ENCODE measurements at places on chromosomes 5 and 9.

DNA sequence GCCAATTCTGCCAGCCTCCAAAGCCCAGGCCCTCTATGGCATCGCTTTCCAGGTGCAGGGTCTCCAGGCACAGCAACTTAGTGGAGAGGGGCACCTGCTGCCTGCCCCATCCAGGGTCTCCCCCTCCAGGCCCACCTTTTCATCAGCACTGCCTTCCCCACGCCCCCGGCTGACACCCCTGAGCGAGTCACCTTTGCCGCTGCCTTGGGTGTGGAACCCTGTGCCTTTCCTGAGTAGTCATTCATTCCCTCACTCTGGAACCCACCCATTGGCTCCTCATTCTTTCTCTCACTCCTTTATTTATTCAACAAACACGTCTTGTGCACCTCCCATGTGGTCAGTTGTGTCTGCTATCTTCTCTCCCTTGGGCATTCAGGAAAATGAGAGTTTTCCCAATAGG, 14.5 kb upstream of the RPL26L1 start:
- DNase-seq: no peak

DNA sequence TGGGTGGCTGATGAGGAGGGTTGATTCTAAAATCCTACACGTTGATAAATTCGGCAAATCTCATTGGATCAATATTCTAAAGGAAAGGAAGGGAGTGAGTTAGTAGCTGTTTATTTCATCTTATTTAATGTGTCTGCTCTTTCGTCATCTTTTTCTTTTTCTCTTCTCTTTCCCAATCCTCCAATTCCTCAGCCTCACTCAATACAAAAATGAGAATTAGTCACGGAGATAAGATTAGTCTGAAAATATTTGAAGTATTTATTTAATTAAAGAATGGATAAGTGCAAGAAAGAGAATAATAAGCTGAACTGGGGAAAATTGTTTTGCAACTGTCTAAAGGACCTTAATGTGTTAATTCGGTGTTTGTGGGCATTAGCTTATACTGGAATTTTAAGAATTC, 1095.1 kb downstream of the DTWD2 start:
- no peak for DNase-seq

DNA sequence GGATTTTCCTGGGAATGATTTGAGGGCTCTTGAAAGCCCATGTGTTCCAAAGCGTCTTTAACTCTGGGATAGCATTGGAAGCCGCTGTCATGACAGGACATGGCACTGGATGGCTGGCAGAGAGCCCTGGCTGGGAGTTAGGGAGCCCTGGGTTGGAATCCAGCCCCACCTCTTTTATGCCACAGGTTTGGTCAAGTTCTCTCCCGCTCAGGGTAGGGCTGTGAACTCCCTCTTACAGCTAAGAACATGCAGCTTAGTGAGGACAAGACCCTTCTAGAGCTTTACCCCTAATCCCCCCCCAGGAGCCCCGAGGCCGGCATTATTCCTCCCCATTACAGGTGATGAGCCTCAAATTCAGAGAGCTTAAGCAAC, 37.2 kb downstream of the OLFML2A start:
- DNase-seq: no peak

DNA sequence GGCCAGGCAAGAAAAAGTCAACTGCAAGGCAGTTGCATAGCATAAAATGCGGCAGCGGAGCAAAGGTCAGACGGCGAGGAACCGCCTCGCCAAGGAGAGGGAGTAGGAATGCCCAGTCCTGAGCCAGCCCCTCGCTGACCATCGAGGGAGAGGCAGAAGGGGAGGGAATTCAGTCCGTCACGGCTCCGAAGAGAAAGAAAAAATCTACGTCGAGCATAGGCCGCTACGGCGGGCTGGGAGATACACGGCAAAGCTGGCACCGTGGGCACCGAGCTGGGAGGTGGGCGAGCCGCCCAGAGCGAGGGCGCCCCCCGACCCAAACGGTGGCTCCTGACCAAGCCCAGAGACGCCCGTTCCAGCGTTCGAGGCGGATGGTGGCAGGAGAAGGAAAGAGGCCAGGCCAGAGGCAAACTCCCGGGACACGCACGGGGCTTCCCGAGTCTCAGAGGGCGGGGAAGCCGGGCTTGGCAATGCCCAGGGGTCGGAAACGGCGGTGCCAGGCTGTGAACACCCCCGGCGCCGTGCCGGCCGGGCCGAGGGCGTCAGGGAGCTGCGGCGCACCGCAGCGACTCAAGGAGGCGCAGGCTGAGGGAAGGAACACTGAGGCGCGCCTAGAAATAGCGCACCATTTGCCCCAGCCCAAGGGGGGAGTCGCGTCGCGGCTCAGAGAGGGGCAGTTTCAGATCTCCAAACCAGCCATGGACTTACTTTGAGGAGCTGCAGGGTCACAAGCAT, 518 bp downstream of the SPRY4 start:
- DNase-seq: no peak

- no peak for DNase-seq
Measured at GRCh38 chr5:35218981-35219380, 11.3 kb downstream of the PRLR start.

GRCh38 chr5:107670087-107670931, 428 bp downstream of the EFNA5 start:
- DNase-seq: no peak

GRCh38 chr5:33184367-33184766, 256.4 kb upstream of the TARS1 start:
- DNase-seq: no peak

DNA sequence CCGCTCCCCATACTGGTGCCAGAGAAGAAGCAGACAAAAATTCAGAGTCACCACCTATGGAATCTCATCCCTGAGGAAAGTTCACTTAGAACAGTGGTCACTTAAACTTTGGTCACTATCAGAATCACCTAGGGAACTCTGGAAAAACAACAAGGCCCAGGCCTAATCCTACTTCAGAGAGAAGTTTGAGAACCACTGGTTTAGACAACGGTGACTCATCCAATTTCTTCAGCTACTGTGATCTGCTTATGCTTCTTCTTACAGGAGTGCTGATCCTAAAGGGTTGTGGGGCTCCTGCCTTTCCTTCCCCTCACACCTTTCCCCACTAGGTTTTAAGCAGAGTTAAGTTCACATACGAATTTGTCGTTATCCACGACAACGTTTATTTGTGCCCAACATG, 194.7 kb upstream of the KLF4 start:
- no peak for DNase-seq

- no peak for DNase-seq
Measured at GRCh38 chr5:20524991-20525529, 537.1 kb upstream of the CDH18 start.

- DNase-seq: no peak
Measured at GRCh38 chr5:32586276-32586599, 881 bp downstream of the SUB1 start.

- peak; percentile 81 for DNase-seq
Measured at GRCh38 chr5:177113566-177114424, 19.8 kb upstream of the NSD1 start.

GRCh38 chr9:87479801-87480201, 17.9 kb upstream of the DAPK1 start:
- DNase-seq: no peak

DNA sequence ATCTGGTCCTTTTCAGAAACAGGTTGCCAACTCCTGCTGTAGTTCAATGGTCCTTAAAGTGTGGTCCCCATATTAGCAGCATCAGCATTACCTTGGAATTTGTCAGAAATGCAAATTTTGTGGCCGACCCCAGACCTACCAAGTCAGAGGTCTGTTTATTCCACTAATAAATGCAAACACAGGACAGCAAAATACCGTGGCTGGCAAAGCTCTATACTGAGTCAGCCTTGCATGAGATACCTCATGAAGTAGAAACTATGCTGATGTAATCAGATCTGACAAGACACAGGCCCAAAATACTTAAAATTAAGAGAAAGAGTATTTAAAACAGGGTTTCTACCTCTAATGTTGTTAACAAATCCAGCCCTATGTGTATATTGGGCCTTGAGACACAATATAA, 3.0 kb downstream of the GOLM1 start:
- no peak for DNase-seq

DNA sequence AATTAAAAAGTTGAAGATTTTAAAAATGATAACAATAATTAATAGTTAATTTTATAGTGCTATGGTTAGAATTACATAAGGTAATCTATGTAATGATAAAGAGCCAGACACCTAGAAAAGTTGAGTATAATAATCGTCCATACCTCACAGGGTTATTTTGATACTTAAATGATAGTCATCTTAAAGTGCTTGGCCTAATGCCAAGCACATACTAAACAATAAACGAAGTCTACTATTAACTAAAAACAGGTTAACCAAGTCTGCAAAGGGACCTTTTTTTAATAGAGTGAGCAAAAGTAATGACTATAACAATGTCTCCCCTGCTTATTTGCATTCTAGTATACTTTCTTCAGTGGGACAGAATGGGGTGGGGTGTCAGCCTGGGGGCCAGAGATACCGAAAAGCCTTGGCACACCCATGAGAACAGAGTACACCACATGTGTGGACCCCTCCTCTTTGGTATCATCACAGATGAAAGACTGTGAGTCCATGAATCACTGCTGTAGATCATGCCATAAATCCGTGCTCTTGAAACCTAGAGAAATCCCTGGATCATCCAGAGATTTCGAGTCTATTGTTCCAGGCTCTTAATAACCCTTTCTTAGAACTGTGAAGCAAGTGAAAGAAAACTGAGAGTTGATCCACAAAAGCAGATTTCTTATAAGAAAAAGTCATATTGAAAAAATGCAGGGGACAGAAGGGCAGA, 249.5 kb downstream of the PRELID2 start:
- DNase-seq: no peak

DNA sequence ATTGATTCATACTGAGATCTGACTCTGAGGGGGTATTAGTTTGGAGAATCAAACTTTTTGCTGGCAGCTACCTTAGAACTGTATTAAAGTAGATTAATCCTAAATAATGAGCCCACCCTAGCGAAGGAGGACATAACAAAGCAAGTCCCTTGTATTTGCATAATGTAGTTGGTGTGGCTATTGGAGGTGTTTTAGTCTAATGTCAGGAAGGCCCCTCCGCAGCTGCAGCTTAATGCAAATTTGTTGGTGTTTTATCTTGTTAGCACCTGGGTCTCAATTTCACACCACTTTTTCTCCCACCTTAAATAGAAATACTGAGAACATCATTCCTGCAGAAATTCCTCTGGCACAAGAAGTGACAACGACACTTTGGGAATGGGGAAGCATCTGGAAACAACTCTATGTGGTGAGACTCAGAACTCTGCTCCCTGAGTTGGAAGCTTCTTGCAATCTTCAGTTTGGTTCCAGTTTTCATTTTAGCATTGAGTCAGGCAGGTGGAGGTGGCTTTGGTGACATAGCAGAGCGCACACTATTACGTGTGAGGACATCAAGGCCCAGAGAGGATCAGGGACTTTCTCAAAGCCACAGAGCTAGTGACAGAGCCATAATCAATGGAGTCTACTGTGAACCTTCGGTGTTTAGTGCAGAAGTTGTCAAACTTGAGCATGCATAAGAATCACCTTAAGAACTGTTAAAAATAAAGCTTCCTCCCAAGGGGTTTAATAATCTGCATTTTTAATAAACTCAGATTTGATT, 33.9 kb downstream of the DOCK2 start:
- DNase-seq: peak; percentile 54

DNA sequence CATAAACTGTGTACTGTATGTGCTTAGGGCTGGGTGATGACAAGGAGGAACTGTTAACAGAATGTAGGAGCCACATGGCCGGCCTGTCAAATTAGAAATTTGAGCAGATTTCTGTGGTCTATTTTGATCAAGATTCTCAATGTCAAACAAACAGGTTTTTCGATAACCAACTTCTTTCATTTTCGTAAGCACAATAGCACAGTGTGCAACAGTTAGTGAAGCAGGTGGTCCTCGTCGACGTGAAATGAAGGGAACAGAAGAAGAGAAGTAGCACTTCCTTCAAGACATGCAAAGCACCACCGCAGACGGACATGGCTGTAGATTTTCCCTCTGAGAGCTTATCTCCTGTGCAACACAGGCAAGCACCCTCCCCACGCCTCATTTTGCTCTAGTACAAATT, 252.1 kb downstream of the CRB2 start:
- no peak for DNase-seq

GRCh38 chr5:40030661-40031060, 605.9 kb upstream of the DAB2 start:
- no peak for DNase-seq

DNA sequence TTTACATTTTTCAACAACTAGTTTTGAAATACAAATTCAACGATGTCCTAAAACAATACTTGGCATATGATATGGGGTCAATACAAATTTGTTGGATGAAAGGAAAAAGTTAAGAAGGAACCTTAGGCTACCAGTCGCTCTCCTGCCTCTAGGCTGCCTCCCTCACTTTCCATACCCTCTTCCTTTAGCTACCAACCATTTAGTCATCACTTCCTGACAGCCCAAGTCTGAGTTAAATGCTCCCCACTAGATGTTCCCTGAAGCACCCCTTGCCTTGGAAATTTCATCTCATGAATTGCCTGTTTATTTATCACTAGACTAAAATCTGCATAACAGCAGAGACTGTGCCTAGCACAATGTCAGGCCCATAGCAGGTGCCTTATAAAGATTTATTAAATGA, 2.7 kb upstream of the LARS1 start:
- peak; percentile 21 for DNase-seq

DNA sequence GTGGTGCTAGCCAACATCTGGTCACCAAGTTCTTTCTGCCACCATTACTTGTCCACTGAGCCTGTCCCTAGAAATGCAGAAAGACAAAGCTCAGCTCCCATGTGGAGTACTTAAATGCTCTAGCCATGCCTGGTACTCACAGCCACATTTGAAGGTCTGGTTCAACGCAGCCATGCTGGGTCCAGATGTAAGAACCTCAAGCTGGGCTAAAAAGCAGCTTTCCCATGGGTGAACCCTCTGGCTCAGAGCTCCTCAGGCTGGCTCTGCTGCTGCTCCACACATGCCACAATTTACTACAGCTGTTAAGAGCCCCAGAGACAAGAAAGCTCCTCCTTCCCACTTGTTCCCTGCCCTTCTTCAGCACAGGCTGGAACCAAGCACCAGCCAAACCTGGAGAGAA, 97.1 kb upstream of the LRRTM2 start:
- DNase-seq: no peak

GRCh38 chr9:132008855-132009812, 70.5 kb downstream of the MED27 start:
- no peak for DNase-seq

DNA sequence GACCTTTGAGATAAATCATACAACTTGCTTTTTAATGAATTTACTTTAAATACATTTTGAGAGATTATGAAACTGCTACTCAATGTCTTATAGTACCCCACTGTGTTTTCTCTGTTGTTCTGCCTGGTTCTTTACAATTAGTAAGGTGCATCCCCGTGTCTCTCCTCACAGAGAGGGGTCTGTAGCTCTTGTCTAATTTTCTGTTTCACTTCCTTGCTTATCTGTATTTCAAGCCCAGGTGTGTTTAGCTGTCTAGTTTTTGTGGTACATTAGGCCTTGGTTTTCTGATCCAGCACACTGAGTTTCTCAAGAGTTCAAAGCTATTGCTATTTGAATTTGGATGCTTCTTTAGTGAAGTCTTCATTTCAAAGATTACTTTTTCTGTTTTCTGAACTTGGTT, 105.1 kb downstream of the MAST4 start:
- DNase-seq: no peak

DNA sequence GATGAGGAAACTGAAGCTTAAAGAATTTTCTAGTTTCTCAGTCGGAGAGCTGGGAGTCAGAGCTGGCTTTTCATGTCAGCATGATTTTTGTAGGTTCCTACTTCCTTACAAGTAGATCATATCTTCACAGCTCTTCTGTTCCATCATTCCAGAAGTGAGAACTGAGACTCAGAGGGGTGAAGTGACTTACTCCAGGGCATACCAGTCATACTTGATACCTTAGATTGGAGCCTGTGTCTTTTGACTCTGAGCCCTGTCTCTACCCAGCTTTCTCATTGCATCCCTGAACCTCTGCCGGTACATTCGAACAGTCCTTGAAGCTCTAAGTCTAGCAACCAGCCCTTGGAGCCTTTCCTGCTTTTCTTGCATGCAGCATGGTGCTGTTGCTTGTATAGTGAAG, 53.3 kb downstream of the MCCC2 start:
- DNase-seq: peak; percentile 39

Measured in activated CD4-positive, alpha-beta T cell treated with anti-CD3 and anti-CD28 coated beads, Interleukin-2, amount 50 U/mL, for 16 hours (primary cell).